ENCODE measurements at places on chromosomes 4 and X. TPM values are rescaled to one million over a fixed set of nuclear protein-coding genes. Genes with fewer than 3 reads are reported as not detected.

The CLCN5 gene
- total RNA-seq, result 10.4 TPM

DNA sequence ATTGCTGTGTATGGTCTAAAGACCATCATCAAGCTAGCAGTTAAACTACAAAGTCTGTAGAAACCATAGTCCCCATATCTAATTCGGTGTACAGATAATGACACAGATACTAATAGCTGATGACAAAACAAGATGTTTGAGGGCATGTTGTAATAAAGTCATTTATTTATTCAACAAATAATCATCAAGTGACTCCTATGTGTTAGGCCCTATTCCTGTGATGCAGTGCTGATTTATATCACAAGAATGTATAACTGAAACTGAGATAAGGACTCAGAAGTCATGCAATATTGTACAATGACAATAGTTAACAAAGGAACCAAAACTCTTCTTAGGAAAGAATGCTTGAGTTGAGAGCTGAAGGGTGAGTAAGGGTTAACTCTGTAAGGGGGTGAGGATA is 315.0 kb upstream of the NR3C2 start:
- no peak for DNase-seq

The GAB3 gene
- total RNA-seq, result 7.0 TPM

The GNRHR gene
- 4.6 TPM for total RNA-seq

The NEUROG2 gene
- total RNA-seq, result 2.2 TPM

The SOX3 gene
- not detected for total RNA-seq

DNA sequence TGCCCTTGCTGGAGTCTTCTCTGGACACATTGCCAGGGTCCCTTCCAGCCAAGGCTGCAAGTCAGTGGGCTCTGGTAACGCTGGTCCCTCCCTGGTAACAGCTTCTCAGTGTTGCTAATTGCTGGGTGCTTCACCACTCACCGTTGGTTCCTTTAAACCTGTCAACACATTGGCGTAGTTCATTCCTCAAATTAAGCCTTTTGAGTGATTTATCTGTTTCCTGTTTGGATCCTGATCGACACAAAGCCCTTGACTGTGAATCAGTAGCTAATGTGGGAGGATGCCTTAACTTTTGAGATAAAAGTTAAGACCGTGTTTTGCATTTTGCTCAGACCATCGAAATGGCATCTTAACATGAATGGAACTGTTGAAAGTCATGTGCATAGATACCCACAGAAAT is 125.9 kb downstream of the AMELX start:
- no peak for DNase-seq

DNA sequence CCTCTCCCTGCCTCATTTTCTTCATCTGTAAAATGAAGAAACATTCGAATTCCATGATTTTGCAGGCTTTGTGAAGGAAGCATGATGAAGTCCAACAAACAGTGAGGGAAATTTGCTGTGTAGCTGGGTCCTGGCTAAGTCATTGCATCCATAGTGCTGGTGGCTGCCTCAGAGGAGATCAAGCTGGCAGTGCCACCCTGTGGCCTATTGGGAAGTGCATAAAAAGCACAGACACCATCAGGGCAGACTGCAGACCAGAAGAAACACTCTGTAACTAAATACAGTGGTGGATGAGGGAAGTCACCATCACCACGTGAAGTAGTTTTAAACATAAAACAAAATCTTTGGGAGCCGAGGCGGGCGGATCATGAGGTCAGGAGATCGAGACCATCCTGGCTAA is 40.7 kb upstream of the DDX3X start:
- no peak for DNase-seq

The GUCY1A1 gene
- 252 TPM for total RNA-seq

The PHEX gene
- 0.24 TPM for total RNA-seq

DNA sequence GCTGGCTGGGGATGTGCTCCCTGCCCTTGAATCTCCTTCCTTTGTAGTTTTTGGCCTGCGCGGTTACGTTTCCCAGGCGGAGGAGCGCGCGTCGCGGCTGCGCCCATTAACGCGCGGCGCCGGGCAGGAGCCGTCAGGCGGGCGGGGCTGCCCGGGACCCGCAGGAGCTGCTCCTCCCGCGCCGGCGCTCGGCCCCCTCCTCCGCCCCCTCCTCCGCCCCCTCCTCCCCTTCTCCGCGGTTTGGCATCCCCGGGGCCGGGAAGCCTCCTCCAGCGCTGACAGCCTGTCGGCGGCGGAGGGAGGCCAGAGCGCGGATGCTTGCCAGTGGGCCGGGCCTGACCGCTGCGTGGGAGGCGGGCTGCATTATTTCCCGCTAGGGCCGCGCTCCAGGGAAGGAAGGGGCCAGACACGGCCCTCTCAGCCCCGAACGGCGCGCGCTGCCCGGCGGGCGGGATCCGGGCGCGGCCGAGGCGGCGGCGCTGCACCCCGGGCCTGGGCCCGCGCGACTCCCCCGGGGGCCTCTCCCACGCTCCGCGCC is at the start of gene DCLK2:
Gene DCLK2, plus strand, starts transcription at position 405 of the 538 bp plus-strand sequence. CDS start 583 bp downstream, outside the sequence.
- peak; percentile 86 for DNase-seq

All from umbilical cord (tissue), 2 donors.